Trophoblast cell (in vitro differentiated cells and primary cell): ENCODE measurements at places on chromosomes 7 and 10.

GRCh38 chr7:155533120-155533826 is 13.1 kb downstream of the CNPY1 start:
- H3K36me3 ChIP-seq = no peaks in the 10 kb centered on the region
- H3K27ac ChIP-seq = no peak overlapping the region

- no peaks in the 10 kb centered on the region for H3K27me3 ChIP-seq
- H3K27ac ChIP-seq = no peak overlapping the region
- peaks cover 2% of the 10 kb centered on the region for H3K4me1 ChIP-seq
- H3K36me3 ChIP-seq = no peaks in the 10 kb centered on the region
Observed at GRCh38 chr10:60820093-60820754, 41.9 kb downstream of the CDK1 start.

DNA sequence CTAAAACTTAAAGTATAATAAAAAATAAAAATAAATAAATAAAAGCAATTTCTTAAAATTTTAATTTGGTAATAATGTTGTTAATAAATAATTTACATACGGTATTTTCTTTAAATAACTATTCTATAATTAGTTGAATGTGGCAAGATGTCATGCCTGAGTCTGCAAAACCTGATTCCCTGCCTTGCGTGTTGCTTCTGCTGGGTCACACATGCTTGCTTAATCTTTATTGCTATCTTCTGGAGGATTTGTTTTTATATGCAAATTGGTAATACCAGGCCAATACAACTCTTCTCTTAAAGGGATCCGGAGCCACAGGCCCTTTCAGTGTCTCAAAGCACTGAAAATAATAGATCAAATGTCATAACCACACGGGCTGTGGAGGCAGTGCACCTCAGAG is 59.4 kb upstream of the ABCB5 start:
- DNase-seq = no peak
- H3K36me3 ChIP-seq = no peaks in the 10 kb centered on the region
- no peak overlapping the region for H3K27ac ChIP-seq
- no peaks in the 10 kb centered on the region for H3K4me1 ChIP-seq

GRCh38 chr7:102024005-102024768 is 206.8 kb downstream of the CUX1 start:
- H3K36me3 ChIP-seq = peaks cover 6% of the 10 kb centered on the region
- DNase-seq = peak; percentile 38
- no peak overlapping the region for H3K27ac ChIP-seq
- no peaks in the 10 kb centered on the region for H3K4me1 ChIP-seq

DNA sequence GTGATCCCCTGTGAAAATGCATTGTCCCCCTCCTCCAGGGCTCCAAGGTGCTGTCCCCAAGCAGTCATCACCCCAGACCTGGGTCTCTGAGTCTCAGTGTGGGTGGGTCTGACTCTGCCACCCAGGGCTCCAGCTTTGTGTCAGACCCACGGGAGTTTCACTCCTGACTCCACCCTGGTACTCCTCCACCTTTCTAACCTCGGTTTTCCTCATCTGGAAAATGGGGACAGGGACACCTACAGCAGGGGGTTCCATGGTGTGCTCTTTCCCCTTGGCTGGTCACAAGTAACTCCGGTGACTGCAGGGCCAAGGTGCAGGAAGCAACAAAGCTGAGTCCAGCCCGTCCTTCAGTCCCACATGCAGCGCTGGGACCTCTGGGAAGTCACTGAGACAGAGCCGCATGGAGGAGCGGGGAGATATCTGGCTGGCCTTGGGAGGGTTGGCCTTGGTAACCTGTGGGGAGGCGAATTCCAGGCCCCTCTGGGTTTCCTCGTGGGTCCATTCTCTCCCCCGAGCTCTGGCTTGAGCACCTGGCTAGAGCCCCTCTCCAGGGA is 41.8 kb upstream of the RABGEF1 start:
- no peak overlapping the region for H3K4me3 ChIP-seq
- no peak for DNase-seq
- no peak overlapping the region for H3K27ac ChIP-seq
- peaks cover 4% of the 10 kb centered on the region for H3K4me1 ChIP-seq
- H3K36me3 ChIP-seq = peaks cover 12% of the 10 kb centered on the region

- no peak overlapping the region for H3K27ac ChIP-seq
- H3K27me3 ChIP-seq = no peaks in the 10 kb centered on the region
- H3K4me1 ChIP-seq = no peaks in the 10 kb centered on the region
- H3K4me3 ChIP-seq = no peak overlapping the region
Observed at GRCh38 chr10:78905957-78906308, 162.8 kb upstream of the ZMIZ1 start.

- H3K36me3 ChIP-seq = no peaks in the 10 kb centered on the region
- no peak for DNase-seq
- H3K4me3 ChIP-seq = no peak overlapping the region
- H3K27me3 ChIP-seq = no peaks in the 10 kb centered on the region
- H3K27ac ChIP-seq = no peak overlapping the region
Observed at GRCh38 chr10:62133618-62134017, 135.0 kb downstream of the RTKN2 start.

- DNase-seq = no peak
- H3K4me3 ChIP-seq = no peak overlapping the region
- no peaks in the 10 kb centered on the region for H3K36me3 ChIP-seq
- no peaks in the 10 kb centered on the region for H3K4me1 ChIP-seq
- no peaks in the 10 kb centered on the region for H3K27me3 ChIP-seq
Observed at GRCh38 chr10:99303899-99304861, 25.0 kb upstream of the CNNM1 start.

GRCh38 chr10:130742941-130743675 is 568.4 kb downstream of the TCERG1L start:
- no peak overlapping the region for H3K27ac ChIP-seq
- no peak overlapping the region for H3K4me3 ChIP-seq

GRCh38 chr10:61841338-61841875 is 60.1 kb upstream of the ARID5B start:
- DNase-seq = peak; percentile 37
- no peaks in the 10 kb centered on the region for H3K27me3 ChIP-seq
- H3K4me1 ChIP-seq = no peaks in the 10 kb centered on the region
- no peak overlapping the region for H3K4me3 ChIP-seq
- H3K36me3 ChIP-seq = no peaks in the 10 kb centered on the region

DNA sequence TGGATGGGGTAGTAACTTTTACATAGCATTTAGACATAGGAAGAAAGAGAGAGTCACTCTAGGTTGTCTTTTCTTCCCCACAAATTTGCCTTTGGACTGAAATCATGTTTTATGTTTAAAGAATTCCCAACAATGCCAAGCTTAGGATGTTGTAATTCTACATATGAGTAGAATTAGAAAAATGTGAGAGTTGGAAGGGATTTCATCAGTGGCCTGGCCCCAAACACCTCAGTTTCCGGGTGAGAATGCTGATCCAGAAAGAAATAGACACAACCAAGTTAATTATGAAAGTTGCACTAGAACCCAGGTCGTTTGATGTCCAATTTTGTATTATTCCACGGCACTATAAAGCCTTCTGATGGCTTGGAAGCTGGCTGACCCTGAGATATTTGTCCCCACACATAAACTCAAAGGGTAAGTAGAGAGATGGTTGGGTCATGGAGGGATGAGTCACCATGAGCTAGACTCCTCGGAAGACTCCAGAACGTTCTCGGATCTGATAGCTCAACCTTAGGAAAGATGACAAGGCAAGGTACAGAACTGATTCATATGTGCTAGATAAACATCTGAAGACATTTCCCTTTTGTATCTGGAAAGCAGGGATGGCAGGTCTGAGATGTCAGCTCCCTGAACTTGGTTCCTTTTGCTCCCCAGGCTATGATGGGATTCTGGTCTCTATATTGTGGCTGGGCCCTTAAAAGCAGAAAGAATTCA is 48.8 kb upstream of the SLC35B4 start:
- H3K27ac ChIP-seq = no peak overlapping the region
- DNase-seq = peak; percentile 72
- H3K4me3 ChIP-seq = no peak overlapping the region
- no peaks in the 10 kb centered on the region for H3K27me3 ChIP-seq
- no peaks in the 10 kb centered on the region for H3K36me3 ChIP-seq

DNA sequence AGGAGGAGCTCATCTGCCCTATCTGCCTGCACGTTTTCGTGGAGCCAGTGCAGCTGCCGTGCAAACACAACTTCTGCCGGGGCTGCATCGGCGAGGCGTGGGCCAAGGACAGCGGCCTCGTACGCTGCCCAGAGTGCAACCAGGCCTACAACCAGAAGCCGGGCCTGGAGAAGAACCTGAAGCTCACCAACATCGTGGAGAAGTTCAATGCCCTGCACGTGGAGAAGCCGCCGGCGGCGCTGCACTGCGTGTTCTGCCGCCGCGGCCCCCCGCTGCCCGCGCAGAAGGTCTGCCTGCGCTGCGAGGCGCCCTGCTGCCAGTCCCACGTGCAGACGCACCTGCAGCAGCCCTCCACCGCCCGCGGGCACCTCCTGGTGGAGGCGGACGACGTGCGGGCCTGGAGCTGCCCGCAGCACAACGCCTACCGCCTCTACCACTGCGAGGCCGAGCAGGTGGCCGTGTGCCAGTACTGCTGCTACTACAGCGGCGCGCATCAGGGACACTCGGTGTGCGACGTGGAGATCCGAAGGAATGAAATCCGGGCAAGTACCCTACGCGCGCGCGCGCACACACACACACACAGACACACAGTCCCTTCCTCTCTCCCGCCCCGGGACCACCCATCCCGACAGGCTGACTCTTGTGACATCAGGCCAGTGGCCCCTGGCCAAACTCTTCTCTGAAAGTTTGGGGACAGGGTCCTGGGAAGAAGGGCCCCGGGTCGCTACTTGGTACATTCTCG is 538 bp downstream of the TRIM8 start:
- H3K4me3 ChIP-seq = peak overlapping the region; percentile 92
- H3K4me1 ChIP-seq = peaks cover 15% of the 10 kb centered on the region
- H3K36me3 ChIP-seq = peaks cover 16% of the 10 kb centered on the region

GRCh38 chr10:25522946-25523608 is 348.3 kb downstream of the GPR158 start:
- peak; percentile 43 for DNase-seq
- H3K27me3 ChIP-seq = no peaks in the 10 kb centered on the region
- no peak overlapping the region for H3K4me3 ChIP-seq
- no peak overlapping the region for H3K27ac ChIP-seq
- no peaks in the 10 kb centered on the region for H3K36me3 ChIP-seq

DNA sequence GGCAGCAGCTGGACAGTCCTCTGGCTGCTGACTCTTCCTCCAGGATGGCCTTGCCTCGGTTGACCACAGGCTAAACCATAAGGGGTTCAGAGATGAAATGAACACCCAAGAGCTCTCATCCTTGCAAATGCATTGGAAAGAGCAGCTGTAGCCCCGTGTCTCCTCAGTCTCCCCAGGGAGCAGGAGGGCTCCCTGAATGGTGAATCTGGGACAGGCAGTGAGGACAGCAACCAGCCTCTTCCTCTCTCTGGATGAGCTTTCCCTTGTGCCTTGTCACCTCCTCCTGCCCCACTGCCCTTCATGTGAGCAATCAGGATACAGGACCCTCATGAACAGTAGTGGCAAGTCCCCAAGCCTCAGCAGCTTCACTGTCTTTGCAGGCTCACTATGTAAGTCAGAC is 23.9 kb upstream of the GDF10 start:
- no peaks in the 10 kb centered on the region for H3K27me3 ChIP-seq
- no peaks in the 10 kb centered on the region for H3K4me1 ChIP-seq
- no peak for DNase-seq
- no peaks in the 10 kb centered on the region for H3K36me3 ChIP-seq
- no peak overlapping the region for H3K4me3 ChIP-seq

DNA sequence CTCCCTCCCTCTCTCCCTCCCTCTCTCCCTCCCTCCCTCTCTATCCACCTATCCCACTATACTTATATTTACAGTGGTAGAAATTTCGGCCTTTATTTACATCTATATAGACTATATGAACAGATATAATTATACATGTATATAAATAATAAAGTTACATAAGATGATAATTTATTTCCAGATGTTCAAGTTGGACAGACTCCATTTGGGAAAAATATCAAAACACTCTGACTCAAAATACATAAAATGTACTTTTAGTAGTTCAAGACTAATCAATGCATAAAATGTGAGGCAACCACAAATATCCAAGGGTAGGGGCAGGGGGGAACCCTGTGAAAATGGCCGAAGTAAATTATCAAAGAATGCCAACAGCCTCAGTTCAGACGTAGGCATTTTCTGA is 203.0 kb downstream of the FANK1 start:
- H3K4me3 ChIP-seq = no peak overlapping the region
- no peak for DNase-seq
- no peaks in the 10 kb centered on the region for H3K36me3 ChIP-seq

DNA sequence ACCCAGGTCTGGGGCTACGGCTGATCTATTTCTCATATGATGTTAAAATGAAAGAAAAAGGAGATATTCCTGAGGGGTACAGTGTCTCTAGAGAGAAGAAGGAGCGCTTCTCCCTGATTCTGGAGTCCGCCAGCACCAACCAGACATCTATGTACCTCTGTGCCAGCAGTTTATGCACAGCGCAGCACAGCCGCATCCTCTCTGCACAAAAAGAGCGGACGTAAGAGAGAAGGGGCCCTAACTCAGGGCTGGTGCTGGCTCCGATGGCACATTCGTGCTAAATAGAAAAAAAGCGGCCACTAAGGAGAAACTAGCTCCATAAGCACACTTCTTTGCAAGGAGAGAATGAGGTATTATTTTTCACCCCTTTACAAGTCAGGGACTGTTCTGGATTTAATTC is 28.3 kb upstream of the PRSS1 start:
- H3K27me3 ChIP-seq = no peaks in the 10 kb centered on the region
- H3K27ac ChIP-seq = no peak overlapping the region
- no peaks in the 10 kb centered on the region for H3K36me3 ChIP-seq
- DNase-seq = no peak
- no peaks in the 10 kb centered on the region for H3K4me1 ChIP-seq

GRCh38 chr10:118324140-118324539 is 18.0 kb downstream of the FAM204A start:
- H3K4me3 ChIP-seq = no peak overlapping the region
- no peak overlapping the region for H3K27ac ChIP-seq
- H3K27me3 ChIP-seq = no peaks in the 10 kb centered on the region
- no peak for DNase-seq

GRCh38 chr7:156420496-156420895 is 220.1 kb upstream of the RNF32 start:
- no peak overlapping the region for H3K4me3 ChIP-seq
- no peaks in the 10 kb centered on the region for H3K27me3 ChIP-seq
- no peaks in the 10 kb centered on the region for H3K4me1 ChIP-seq
- no peaks in the 10 kb centered on the region for H3K36me3 ChIP-seq

DNA sequence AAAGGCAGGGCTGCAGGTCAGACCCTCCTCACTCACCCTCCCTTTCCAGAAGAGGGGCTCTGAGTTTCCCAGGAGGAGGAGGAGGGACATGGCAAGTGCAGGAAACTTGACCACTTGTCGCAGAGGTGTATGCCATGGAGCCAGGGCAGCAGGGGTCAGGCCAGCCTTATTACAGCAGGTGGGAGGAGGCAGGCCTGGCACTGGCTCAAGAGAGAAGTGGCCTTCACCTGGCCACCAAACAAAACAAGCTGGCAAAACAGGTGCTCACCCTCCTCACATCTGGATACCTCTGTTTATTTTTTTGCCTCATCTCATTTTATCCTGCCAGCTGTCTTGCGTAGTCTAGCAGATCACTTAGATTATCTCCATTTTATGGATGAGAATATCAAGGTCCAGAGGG is 12.5 kb downstream of the COL13A1 start:
- DNase-seq = no peak
- H3K36me3 ChIP-seq = no peaks in the 10 kb centered on the region
- H3K4me1 ChIP-seq = no peaks in the 10 kb centered on the region
- H3K27me3 ChIP-seq = no peaks in the 10 kb centered on the region
- H3K27ac ChIP-seq = no peak overlapping the region

- no peak overlapping the region for H3K4me3 ChIP-seq
- H3K27ac ChIP-seq = no peak overlapping the region
- no peaks in the 10 kb centered on the region for H3K27me3 ChIP-seq
- peaks cover 10% of the 10 kb centered on the region for H3K36me3 ChIP-seq
Observed at GRCh38 chr10:73782749-73783085, 869 bp downstream of the CHCHD1 start.
